ENCODE measurements at places on chromosomes 12 and 14.
A peak's percentile ranks its signal among the peaks of the same experiment; 100 is the strongest.

- DNase-seq = peak; percentile 29
These were observed 218 bp downstream of the LYSET start for GRCh38 chr14:93185349-93185720.

DNA sequence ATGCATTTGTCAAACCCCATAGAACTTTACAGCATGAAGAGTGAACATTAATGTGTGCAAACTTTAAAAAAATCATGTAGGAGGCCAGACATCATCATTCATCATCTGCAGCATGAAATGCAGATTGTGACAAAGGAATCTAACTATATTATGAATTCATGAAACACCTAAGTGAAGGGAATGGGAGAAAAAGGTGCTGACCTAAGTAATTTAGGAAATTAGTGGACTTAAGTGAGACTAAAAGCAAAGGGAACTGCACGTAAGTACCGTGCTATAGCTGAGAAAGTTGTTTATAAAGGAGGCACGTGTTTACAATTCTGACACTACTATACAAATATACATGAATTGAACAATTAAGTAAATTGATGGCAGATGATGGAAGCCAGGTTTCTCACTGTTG, 37.6 kb upstream of the JDP2 start:
- DNase-seq = no peak

- DNase-seq = no peak
These were observed 25.2 kb downstream of the NID2 start for GRCh38 chr14:52043690-52044089.

DNA sequence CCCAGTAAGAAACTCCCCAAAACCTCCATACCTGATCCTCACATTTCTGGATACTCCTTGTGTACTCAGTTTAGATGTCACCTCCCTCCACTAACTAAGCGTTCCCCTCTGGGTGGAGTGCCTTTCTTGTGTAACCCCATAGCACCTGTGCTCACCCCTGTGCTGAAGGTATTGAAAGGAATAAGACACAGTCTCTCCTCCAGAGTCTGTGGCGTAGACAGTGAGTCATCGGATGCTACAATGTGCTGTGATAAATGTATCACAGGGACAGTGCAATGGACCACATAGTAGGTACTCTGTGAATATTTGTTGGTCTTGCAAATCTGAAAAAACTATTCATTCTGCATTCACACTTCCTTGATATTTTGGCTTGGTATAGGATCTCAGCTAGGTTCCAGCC, 30.8 kb downstream of the TSPAN9 start:
- no peak for DNase-seq

DNA sequence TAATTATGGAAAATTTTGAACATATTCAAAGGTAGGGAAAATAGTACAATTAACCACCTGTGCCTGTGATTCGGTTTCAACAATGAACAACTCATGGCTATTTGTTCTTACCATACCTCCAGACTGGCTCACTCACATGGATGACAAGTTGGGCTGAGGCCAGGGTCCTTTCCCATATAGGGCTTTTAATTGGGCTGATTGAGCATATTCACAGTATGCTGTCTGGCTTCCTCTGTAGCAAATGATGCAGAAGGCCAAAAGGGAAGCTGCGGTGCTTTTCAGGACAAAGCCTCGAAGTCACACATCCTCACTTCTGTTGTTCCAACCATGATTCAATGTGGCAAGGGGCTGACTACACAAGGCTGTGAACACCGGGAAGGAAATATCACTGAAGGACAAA, 297.5 kb upstream of the SLC16A7 start:
- DNase-seq = no peak

- no peak for DNase-seq
These were observed 73.9 kb downstream of the SYT1 start for GRCh38 chr12:78938341-78939084.

GRCh38 chr12:17793854-17794253, 296.1 kb downstream of the RERGL start:
- no peak for DNase-seq

DNA sequence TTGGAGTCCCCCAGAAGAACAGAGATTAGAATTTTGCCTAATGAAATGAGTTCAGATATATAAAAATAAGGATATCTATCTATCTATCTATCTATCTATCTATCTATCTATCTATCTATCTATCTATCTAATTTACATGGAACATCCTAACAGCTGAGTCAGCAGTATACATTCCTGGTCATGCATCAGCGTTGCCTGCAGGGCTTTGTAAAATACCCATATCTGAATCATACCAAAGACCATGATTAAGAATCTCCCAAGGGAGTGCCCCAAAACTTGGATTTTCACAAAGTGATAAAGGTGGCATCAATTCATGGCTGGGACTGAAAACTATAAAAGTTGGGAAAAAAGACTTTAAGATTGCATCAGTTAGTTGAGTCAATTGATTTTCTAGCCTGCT, 32.7 kb upstream of the SYT10 start:
- DNase-seq = no peak

DNA sequence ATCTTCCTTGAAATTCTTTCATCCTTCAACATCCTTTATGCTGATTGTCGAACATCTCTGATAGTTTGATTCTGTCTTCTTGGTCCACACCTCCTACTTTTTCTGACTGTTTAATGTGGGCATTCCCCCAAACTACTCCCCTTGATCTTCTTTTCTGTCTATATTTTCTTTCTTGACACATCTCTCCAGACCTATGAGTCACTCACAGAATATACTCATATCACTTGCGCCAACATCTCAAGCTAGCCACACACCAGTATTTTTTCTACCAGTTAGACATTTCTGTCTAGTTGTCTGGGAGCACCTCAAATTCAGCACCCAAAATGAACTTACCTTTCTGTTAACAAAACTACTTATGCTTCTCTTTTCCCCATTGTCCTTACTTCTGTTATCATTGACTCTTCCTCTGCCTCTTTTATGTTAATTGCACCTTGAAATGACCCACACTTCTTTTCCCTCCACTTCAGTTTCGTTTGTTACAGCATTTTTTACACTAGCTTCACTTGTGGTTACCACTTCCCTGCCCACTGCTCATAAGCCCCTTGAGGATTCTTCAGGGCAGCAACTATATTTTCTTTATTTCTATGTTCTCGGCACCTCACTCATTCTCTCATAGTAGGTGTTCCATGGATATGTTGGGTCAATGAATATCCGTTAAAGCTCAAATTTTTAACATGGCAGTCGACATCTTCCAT, 33.5 kb downstream of the TSHR start:
- DNase-seq = no peak

GRCh38 chr12:106753526-106753925, 21.0 kb upstream of the RIC8B start:
- DNase-seq = peak; percentile 63

DNA sequence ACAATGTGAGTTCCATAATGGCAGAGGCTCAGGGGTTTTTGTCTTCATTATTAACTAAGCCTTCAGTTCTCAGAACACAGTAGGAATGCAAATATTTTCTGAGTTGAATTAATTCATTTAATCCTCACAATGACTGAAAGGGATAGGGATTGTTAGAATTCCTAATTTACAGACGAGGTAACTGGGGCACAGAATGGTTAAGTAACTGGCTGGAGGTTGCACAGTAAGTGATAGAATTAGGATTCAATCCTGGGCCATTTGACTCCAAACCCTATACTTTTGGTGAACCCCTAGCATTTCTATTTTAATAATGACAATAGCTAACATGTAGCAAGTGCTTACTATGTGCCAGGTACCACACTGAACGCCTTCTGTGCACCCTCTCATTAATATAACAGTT, 163.1 kb downstream of the PPM1H start:
- DNase-seq = no peak

GRCh38 chr14:99733540-99734405, 49.7 kb downstream of the CYP46A1 start:
- DNase-seq = no peak

GRCh38 chr12:13135371-13136178, 32.1 kb upstream of the GSG1 start:
- no peak for DNase-seq

DNA sequence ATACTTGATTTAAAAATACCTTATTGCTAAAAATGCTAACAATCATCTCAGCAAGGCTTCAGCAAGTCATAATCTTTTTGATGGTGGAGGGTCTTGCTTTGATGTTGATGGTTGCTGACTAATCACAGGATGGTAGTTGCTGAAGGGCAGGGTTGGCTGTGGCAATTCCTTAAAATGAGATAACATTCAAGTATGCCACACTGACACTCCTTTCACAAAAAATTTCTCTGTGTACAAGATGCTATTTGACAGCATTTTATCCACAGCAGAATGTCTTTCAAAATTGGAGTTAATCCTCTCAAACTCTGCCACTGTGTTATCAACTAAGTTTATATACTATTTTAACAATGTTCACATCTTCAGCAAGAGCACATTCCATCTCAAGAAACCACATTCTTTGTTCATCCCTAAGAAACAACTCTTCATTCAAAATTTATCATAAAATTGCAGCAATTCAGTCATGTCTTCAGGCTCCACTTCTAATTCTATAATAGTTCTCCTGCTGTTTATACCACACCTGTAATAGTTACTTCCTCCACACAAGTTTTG, 16.1 kb downstream of the SCAF11 start:
- DNase-seq = no peak

DNA sequence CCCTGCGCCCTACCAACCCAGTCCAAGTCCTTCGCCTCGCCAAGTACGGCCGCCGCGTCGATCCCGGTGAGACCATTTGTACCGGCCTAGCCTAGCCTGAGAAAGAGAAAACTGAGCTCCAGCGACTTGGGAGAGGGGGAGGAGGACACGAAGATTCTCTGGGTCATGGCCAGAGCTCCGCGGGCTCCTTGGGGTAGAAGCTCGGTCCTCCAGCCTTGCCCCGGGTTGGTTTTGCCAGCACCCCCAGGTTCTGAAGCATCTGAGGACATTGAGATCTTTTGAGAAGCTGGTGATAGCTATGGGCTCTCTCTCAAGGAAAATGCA, 7.3 kb downstream of the LHX5 start:
- no peak for DNase-seq

GRCh38 chr12:39946361-39947280, 159.3 kb downstream of the SLC2A13 start:
- DNase-seq = no peak

DNA sequence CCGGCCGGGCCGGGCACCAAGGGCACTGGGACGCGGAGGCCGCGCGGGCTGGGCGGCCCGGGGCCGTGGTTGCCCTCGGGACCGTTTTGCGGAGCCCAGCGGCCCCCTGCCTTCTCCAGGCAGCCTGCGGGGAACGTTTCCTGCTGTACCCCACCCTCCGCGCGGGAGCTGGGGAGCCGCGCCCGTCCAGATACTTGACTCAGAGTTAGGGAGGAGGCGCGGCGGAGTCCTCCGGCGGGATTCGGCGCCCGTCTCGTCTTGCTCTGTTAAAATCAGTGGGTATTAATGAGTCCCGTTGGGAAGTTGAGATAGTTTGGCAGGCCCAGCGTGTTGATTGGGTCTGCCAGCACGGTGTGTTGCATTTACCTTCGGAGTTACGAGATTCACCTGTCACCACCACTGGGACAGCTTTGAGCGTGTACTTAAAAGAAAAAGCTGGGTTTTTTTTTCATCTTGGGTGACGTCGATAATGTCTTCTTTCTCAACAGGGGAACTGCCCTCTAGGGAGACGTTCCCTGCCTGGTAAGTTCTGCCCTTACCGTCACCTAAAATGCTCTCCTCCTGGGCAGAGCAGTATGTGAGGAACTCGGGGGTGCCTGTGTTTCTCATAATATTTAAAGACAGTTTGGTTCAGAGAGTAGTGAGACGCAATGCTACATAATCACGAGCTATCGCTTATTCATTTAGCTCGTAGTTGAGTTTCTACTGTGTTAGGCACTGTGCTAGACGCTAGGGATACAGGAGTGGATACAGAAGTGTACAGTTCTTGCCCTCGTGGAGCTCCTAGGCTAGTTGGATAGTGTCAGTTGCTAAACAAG, 596 bp downstream of the DLST start:
- DNase-seq = peak; percentile 45

- DNase-seq = no peak
These were observed 5.7 kb upstream of the MIA2 start for GRCh38 chr14:39228044-39228443.

DNA sequence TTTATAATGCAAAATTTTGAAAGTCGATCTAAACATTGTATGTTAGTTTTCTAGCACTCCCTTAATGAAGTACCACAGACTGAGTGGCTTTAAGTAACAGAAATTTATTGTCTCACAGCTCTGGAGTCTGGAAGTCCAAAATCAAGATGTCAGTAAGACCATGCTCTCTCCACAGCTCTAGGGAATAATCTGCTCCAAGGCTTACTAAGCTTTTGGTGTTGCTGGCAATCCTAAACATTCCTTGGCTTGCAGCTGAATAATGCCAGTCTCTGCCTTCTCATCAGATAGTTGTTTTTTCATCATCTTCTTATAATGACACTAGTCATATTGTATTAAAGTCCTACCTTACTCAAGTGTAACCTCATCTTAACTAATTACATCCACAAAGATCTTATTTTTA, 102.2 kb downstream of the RASSF9 start:
- no peak for DNase-seq

- no peak for DNase-seq
These were observed 245.2 kb downstream of the AACS start for GRCh38 chr12:125310461-125310860.

GRCh38 chr12:68340404-68341270, 8.5 kb upstream of the MDM1 start:
- no peak for DNase-seq

- DNase-seq = no peak
These were observed 51.0 kb upstream of the MYL2 start for GRCh38 chr12:110971189-110971920.

DNA sequence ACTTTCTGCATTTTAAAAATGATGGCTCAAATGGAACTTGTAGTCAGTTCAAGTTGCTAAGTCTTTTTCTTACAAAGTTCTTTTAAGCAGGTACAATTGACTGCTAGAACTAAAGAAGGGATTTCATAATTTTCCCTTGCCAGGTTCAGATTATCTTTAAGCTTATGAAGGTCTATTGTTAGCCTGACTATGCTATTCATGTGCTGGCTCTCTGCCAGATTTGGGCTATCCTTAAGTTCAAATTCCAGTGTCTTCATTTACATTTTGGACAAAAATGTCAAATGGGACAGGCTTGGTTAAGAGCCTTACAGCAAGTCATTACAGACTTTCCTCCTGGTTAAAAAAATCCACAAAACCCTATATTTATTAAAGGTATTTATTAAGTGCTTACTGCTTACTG, 42.3 kb downstream of the INSM2 start:
- DNase-seq = no peak

- no peak for DNase-seq
These were observed 187.1 kb upstream of the FAR2 start for GRCh38 chr12:28961948-28962384.

DNA sequence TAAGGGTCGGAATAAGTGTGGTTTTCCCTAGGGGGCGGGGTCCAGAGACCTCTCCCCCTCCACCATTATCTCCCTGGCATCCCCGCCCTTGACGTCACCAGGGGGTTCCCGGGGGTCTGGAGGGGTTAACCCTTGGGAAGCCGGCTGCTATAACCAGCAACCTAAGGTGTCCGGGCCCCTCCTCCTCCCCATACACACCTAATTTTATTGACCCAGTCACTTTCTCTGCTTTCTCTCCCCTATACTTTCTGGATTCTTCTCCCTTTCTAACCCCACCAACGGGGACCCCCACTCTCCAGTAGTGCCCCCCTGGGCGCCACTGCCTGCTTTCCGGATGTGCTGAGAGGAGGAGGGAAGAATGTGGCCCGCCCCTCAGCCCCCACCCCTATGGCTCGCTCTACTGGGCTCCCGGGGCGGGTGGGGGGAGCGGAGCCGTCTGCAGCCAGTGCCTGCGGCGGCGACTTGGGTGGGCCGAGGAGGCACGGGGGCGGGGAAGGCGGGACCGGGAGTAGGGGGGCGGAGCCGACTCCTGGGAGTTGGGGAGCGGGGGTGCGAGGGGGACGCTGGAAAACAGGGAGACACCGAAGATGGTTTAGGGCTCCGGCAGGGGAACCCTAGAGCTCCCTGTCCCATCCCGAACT, 1.8 kb downstream of the GLI1 start:
- peak; percentile 71 for DNase-seq

GRCh38 chr14:79630288-79630960, 580.9 kb downstream of the DIO2 start:
- no peak for DNase-seq

All from GM13977 (cell line).